Kidney capillary endothelial cell (primary cell): ENCODE measurements at places on chromosomes 3 and 15.

DNA sequence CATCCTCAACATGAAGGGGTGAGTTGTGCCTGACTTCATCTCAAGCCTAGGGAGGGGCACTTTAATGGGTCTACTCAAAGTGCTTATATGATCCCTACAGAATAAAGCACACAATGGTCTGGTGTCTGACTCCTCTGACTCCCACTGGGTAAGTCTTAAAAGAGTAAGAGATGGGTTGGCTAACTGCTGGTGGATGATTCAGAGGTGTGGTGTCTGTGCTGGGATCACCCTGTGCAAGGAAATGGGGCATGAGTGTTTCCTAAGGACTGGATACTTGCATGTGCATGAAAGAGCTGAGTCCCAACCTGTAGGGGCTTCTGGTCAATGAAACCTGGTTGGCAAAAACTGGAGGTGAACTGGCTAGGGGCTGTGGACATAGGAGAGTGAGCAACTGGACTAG is 158.8 kb downstream of the IL20RB start:
- DNase-seq = no peak

DNA sequence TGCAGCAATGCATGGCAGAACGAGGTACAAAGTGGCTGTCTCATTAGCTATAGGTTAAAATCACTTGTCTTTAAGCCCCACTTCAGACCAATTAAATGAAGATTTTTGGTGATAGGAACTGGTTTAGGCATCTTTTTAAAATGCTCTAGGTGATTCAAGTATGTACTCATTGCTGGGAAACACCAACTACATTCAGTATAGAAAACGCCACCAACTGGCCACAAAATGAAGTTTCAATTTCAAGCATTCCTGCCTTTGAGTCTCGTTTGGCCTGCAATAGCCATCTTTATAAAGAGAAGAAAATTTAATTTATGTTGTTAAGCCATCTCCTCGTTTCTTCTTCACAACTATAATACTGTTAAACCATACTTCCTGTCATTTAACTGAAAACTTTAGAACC is 587.9 kb downstream of the GBE1 start:
- DNase-seq = peak; percentile 7

GRCh38 chr3:120587332-120587975 is 8.7 kb upstream of the NDUFB4 start:
- DNase-seq = no peak

- no peak for DNase-seq
These were observed 69.3 kb downstream of the LRRC28 start for GRCh38 chr15:99320374-99321215.

- no peak for DNase-seq
These were observed 1.3 kb upstream of the MASP1 start for GRCh38 chr3:187292631-187293515.

- no peak for DNase-seq
These were observed 31.8 kb downstream of the LPP start for GRCh38 chr3:188185717-188186251.

- no peak for DNase-seq
These were observed 103.9 kb downstream of the LRIG1 start for GRCh38 chr3:66396888-66397287.

DNA sequence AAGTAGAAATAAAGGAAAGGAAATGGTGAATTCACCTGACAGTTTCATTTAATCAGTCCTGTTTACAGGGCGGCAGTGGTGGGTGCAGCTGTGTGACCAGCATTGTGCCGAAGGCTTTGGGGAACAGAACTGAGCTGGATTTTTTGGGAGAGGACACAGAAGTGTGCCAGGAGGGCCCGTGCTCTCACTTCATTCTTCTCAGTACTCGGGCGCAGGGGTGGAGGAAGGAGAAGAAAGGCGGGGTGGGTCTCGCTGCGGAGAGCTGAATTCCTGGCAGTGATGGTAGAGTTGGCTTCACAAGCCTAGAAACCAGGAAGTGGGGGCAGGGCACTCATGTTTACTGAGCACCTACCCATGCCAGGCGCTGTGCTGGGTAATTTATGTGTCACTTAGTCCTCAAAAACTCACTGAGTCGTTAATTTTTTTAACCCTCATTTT is 64.6 kb downstream of the CRTC3 start:
- DNase-seq = no peak

DNA sequence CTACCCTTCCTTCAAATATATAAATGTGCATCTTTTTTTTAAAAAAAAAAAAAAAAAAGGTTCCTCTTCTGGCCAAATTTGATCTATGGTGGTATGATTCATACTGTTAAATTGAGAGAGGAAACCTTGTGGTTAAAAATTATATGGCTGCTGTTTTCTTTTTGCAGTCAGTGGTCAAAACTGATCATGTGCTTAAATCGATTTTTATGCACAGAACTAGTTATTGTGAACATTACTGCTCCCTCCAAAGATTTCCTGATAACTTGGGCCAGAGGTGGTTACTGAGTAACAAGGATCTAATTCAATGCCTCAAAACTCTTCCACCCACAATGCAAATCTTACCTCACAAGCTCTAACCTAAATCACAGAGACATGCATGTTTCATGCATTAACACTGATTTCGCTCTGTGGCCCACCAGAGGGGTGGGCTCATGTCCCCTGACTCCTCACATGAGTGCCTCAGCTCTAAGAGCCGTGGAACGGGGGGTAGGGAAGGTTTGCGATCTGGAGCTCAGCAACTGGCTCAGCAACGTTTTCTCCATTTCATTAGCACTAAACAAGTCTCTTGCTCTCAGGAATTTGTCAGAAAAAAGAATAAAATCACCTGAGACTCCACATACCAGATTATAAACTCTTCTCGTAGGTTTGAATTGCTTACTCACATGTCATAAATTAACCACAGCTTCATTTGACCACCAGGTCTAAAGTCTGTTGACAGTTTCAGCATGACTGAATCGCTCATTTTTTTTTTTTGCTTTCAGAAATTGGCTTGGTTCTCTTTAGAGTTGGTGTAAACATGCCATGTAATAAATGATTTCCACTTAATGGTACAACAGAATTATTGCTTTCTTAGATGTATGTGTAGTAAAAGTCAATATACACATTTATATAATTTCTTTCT is 280.4 kb downstream of the CD47 start:
- DNase-seq = no peak

DNA sequence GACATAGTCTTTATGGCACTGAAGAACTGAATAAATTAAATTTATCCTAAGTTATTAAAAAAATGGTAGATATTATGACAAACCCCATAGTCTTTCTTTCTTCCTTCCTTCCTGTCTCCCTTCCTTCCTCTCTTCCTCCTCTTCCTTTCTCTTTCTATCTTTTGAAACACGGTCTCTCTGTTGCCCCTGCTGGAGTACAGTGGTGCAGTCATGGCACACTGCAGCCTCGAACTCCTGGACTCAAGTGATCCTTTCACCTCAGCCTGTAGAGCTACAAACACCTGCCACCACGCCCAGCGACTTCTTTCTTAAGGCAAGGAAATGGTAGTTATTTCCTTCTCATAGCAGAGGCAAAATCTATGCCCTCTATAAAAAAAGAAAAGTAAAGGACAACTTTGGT is 354.6 kb downstream of the GAP43 start:
- no peak for DNase-seq

GRCh38 chr3:131688370-131688769 is 185.6 kb upstream of the MRPL3 start:
- DNase-seq = no peak

- DNase-seq = peak; percentile 65
These were observed 617.4 kb downstream of the CADM2 start for GRCh38 chr3:85576091-85576690.

DNA sequence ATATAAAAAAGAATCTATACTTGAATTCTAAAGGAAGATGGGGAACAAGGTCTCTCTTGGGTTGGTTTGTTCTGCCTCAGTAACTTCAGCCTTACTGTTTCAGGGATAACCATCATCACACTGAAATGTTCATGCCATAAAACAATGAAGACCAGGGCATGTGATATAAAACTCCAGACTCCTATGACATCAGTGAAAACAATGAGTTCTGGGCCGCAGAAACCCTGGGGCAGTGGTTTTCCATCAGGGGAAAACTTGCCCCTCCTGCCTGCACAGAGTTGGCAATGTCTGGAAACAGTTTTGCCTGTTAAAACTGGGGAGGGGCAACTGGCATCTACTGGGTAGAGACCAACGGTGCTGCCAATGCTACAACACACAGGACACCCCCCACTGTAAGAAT is 46.8 kb downstream of the CA12 start:
- no peak for DNase-seq

DNA sequence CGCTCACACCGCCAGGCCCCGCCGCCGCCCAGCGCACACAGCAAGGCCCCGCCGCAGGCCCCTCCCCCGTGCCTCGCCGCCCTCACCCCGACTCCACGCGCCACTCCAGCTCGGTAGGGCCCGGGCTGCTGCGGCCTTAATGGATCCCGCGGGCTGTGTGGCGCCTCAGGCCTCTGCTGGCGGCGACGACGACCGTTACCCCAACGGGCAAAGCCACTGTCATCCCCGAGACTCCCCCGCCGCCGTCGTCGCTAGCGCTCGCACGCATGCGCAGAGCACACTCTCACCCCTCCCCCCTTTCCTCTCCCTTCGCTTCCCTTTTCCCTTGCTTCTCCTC is at the start of gene MSL2:
TSS of gene MSL2 (minus strand) at position 272 of the 337 bp plus-strand sequence. CDS start 1,222 bp downstream, outside the sequence.
- DNase-seq = no peak
